ENCODE measurements at places on chromosomes 6 and 20.
A peak's percentile ranks its signal among the peaks of the same experiment; 100 is the strongest.

- no peak for DNase-seq
Observed at GRCh38 chr6:95280686-95281273, 296.6 kb upstream of the MANEA start.

GRCh38 chr20:2932498-2932897 is 59.2 kb downstream of the PTPRA start:
- no peak for DNase-seq

- DNase-seq, result no peak
Observed at GRCh38 chr6:35219683-35220326, 6.0 kb downstream of the SCUBE3 start.

GRCh38 chr20:50460608-50461267 is 49.4 kb upstream of the PTPN1 start:
- DNase-seq, result peak; percentile 83

GRCh38 chr6:73024598-73024997 is 200.7 kb downstream of the KHDC1L start:
- no peak for DNase-seq

- DNase-seq, result peak; percentile 31
Observed at GRCh38 chr20:973785-974194, 28.3 kb downstream of the RSPO4 start.

GRCh38 chr20:7943891-7944290 is 3.6 kb upstream of the HAO1 start:
- no peak for DNase-seq

DNA sequence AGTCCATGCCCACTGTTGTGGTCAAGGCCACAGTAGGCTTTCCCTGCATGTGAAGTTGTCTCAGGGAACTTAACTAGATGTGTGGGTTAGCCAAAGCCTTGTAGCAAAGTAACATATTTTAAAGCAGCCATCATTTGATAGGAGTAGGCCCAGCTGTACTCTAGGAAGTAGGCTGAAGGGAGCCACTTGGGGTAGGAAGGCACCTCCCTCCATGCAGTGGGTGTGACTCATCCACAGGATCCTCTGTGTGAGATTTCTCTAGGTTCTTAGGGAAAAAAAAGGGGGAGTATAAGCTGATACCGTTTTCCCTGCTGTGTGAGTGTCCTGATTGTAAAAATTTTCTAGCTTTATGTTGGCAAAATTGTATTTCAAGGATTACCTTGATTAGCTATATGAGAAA is 44.7 kb downstream of the VAPB start:
- DNase-seq, result no peak

- DNase-seq, result peak; percentile 72
Observed at GRCh38 chr20:8018958-8019245, 659 bp downstream of the TMX4 start.

- no peak for DNase-seq
Observed at GRCh38 chr20:6765469-6766058, 1.9 kb upstream of the BMP2 start.

DNA sequence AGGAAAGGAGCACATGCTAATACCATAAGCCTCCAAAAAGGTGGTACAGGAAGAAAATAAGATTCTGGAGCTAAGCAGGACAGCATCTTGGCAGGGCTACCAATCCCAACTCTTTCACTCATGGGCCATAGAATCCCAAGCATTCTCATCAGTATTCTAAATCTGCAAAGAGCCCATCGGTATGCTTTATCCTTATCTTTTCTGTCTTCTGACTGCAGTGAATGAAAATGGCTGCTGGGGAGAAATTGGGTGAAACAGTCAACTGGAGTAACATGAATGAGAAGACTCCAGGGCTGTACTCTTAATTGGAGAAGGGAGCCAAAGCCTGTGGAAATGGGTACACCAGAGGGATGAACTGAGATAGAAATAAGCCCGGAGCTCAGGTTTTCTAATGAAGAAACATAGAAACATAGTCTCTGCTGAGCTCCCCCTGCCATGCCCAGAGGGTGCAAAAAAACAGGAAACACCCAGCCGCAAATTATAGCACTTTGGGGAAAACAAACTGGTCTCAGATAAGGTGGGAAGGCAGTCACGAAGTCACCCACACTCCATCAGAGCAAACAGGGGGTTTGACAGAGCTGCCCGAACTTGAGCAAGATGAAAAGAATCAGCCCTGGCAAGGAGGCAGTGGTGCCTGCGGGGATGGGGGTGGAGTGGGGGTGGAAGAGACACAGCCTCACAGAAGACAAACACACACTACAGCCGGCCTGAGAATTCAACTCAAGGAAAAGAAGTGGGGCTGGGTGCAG is 35.4 kb upstream of the E2F3 start:
- DNase-seq, result peak; percentile 61

DNA sequence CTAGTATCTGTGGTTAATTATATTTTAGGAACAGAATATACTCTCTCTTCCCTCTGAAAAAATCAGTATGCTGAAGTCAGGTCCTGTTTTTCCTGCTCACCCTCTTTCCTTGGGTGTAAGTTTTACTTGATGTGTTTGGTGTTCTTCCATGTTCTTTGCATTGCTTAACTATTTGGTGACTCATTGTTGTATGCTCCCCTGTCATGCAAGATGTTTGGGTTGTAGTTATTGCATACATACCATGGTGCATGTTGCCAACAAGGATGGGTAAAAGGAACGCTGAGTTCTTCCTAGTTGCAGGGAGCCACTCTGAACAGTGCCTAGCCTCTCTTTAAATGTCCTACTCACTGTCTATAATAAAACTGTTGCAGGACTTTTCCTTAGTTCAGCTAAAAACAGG is 207.9 kb upstream of the LAMP5 start:
- DNase-seq, result no peak

DNA sequence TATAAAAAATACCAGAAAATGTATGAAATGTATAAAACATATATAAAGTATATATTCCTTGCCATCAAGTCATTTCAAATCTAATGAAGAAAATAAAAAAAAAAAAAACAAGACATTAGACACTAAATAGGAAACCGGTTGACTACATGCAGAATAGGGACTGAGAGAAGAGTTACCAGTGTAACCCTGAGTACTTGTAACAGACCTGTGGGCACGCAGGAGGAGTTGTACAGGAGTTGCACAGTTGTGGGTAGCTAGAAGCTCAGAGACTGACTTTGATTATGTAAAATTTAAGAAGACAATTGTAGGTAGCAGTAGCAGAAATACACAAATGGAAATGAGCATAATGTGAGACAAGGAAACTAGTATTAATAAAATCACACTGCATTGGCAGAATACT is 112.4 kb upstream of the DST start:
- DNase-seq, result no peak

DNA sequence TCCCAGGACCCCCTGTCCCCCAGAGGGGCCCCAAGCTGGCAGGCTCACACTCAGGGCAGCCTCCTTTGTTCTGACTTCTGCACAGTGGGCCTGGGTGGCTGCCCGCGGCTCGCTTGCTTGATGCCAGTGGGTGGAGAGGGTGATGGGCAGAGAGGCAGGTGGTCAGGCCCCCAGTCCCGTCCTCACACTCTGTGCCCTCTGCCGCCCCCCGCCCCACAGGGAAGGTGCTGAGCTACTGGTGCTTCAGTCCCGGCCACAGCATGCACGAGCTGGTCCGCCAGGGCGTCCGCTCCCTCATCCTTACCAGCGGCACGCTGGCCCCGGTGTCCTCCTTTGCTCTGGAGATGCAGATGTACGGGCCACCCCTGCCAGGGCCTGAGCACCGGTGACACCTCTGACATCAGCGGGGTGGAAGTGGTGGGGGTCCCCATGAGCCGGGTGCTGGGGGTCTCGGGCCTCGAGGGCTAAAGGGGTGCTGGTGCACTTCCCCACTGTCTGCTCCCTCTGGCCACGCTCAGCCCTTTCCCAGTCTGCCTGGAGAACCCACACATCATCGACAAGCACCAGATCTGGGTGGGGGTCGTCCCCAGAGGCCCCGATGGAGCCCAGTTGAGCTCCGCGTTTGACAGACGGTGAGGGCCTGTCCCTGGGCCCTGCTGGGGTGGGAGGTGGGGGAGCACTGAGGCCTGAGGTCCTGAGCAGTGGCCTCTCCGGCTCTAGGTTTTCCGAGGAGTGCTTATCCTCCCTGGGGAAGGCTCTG is 8.9 kb upstream of the TNFRSF6B start:
- no peak for DNase-seq

DNA sequence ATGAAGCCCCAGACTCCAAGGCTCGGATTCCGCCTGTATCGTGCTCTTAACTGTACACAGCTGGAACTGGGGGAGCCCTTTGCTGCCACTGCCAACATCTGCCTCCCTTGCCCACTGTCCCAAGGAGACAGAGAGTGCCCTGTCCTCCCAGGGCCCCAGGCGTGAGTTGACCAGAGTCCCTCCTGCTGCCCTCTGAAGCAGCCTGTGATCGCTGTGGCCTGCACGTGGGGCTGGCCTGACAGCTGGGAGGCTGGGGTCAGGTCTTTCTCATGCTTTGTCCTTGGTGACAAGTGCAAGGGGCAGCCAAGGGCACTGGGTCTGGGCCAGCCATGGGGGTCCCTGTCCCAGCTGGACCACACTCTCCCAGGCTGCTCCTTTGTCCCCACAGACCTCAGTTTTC is 44.3 kb downstream of the KIAA1755 start:
- DNase-seq, result no peak

DNA sequence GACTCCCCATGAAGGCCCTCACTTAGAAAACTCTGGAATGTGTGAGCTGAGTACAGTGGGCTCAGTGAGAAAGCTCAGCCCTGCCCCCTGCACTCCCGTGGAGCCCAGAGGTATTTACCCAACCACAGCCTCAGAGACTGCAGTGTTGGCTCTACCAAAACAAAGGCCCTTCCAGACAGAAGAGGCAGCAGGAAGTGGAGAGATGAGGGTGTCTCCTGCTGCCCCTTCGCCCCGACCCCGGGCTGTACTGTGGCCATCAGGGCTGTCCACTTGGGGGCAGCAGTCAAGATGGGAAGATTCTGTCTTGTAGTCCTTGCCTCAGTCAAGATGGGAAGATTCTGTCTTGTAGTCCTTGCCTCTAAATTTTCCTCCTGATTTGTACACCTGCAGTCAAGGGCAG is 341.3 kb downstream of the TAF4 start:
- DNase-seq, result no peak

DNA sequence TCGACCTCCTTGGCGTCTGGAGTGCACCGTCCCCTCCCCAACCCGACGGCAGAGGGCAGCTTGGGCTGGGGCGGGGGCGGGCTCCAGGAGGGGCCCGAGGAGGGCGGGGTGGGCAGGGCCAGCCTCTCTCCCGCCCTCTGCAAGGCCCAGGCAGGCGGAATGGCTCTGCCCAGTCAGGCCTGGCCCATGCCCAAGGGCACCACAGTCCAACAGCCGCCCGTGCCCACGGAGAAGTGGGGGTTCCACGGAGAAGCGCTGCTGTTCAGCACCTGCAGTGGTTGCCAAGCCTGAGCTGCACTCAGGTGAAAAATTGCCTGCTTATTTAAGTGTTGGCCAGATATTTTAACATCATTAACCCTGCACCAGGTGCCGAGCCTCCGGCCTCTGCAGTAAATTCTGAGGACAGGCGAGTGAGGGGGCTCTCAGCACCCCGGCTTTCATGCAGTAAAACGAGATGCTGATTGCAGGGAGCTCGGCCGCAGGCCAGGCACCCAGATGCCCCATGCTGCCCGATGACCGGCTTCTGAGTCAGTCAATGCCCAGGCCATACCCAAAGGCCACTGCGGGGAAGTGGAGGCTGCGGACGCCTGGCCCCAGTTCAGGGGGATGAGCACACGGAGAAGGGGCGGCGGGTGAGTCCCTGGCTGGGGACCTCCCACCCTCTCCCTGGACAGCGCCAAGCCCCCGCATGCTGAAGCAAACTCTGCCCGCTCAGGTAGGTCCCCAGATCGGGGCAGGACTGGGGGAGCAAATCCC is at the start of gene SRMS:
SRMS (minus strand) TSS at position 25 of the 756 bp plus-strand sequence. CDS start 286 bp downstream, outside the sequence.
- no peak for DNase-seq

- no peak for DNase-seq
Observed at GRCh38 chr6:155115893-155116570, 120.9 kb downstream of the TIAM2 start.

GRCh38 chr6:111722179-111722731 is 116.6 kb upstream of the TRAF3IP2 start:
- no peak for DNase-seq

- DNase-seq, result no peak
Observed at GRCh38 chr20:62628691-62629090, 13.6 kb upstream of the SLCO4A1 start.

DNA sequence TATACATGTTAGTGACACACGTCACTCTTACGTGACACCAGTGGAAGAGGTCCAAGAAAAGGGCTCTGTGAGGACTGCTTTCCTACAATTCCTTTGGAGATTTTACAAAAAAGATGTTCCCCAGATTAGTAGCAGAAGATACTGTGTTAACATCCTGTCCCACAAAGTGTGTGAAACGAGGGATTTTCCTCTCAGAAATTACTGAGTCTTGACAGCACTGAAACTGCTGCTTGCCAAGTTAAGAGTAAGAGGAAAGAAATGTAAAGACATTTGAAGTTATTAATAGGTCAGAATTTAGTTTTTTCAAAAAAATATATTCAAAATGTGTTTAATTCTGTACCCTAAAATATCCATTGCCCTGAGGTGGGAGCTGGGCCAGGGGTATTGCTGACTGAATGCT is 58.8 kb upstream of the MAP7 start:
- DNase-seq, result no peak

- DNase-seq, result peak; percentile 39
Observed at GRCh38 chr6:33886673-33887144, 82.9 kb upstream of the MLN start.

DNA sequence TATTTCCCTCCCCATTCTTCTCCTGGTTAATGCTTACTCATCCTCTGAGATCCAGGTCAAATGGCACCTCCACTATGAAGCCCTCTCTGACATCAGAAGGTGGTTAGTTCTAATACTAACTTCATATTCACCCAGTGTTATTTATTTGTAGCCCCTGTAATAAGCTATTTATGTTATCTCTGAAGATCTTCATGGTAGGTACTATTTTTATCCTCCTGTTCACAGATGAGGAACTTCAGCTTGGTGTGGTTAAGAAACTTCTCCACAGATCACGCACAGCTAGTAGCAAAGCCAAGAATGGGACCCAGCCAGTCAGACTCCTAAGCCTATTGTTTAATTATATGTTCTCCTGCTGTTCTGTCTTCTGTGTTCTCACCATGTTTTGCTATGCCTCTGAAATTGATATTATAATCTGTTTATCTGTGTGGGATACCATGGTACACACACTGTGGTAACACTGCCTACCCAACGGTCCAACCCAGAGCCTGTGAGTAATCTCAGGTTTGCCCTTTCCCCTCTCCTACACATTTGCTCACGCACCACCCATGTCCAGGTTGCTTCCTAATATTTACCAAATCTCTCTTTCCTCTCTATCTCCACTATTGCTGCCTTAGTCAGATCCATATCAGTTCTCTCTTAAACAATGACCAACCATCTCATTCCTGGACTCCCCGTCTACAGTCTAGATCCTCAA is 98.4 kb downstream of the IPCEF1 start:
- DNase-seq, result no peak

- no peak for DNase-seq
Observed at GRCh38 chr20:9186396-9186795, 117.5 kb downstream of the PLCB4 start.

- DNase-seq, result no peak
Observed at GRCh38 chr6:10219510-10219909, 195.4 kb downstream of the TFAP2A start.

- no peak for DNase-seq
Observed at GRCh38 chr6:39958947-39959346, 24.7 kb upstream of the MOCS1 start.

GRCh38 chr6:107538856-107539387 is 49.0 kb downstream of the SOBP start:
- no peak for DNase-seq

- no peak for DNase-seq
Observed at GRCh38 chr20:35541118-35541782, 628 bp upstream of the ERGIC3 start.

GRCh38 chr20:45629496-45630100 is at the start of gene WFDC10A:
Gene WFDC10A (plus strand): TSS chr20:45629739. CDS start chr20:45629814, 75 bp downstream.
- DNase-seq, result peak; percentile 11

- DNase-seq, result no peak
Observed at GRCh38 chr6:123764722-123765121, 38.9 kb upstream of the NKAIN2 start.

All from CD4-positive, alpha-beta T cell treated with Interleukin-17A for 1 hour (primary cell).